ENCODE measurements at places on chromosomes 1 and 21.

- DNase-seq: peak; percentile 36
Observed at GRCh38 chr1:169108863-169109560, 2.5 kb downstream of the ATP1B1 start.

GRCh38 chr1:10918531-10918930 lies 93.9 kb upstream of the TARDBP start:
- no peak for DNase-seq

GRCh38 chr1:246709835-246710234 lies 14.4 kb upstream of the SCCPDH start:
- no peak for DNase-seq

- no peak for DNase-seq
Observed at GRCh38 chr1:182046763-182047162, 14.7 kb downstream of the ZNF648 start.

- DNase-seq: peak; percentile 1
Observed at GRCh38 chr1:75423616-75424015, 187.3 kb downstream of the SLC44A5 start.

DNA sequence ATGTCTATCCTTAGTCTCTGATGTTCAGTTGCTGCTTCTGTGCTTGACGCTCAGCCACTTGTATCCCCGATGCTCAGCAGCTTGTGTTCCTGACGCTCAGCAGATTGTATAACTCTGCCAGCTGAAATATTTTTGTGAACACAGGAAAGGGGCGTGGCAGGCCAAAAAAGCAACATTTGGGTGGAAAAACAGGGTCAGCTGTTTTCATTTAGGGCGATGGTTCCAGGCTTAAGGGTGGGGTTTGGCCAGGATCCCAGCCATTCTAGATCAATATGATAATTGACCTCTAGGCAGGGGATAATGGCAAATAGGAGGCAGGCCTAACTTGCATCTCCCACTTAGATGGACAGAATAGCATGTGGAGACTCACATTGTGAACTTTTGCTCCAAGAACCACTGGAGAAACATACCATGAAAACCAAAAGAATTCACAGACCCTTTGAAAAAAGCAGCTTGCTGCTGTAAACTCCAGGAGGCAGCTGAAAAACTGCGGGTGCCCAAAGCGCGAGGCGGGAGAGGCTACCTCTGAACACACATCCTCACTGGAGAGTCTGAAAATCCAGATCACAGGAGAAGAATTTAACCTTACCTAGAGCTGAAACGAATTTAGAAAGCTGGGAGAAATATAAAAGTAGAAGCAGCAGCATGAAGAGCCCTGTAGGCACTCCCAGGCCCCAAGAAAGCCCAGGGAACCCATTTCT lies 58.3 kb downstream of the ZNF648 start:
- no peak for DNase-seq

GRCh38 chr1:220579317-220579716 lies 51.4 kb downstream of the MARK1 start:
- no peak for DNase-seq
